ENCODE measurements at places on chromosomes 2 and 18.

DNA sequence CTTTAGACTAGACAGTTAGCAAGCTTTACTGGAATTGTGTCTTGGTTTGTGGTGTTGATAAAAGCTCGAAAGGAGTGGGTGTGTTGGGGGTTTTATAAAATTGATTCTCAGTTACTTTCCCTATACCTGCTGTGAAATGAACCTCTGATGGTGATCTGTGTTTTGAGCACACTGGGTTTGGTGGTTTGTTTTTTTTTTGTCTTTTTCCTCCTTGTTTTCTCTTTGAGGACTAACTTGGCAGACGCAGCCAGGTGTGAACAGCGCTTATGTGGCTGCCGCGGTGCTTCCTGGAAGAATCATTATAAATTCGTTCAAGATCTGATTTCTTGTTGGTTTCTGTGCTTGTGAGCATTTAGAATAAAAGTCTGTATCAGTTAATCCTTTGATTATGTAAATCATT lies 28.5 kb downstream of the GRHL1 start:
- DNase-seq, result no peak

GRCh38 chr2:226644399-226644865 lies 155.2 kb downstream of the IRS1 start:
- no peak for DNase-seq

DNA sequence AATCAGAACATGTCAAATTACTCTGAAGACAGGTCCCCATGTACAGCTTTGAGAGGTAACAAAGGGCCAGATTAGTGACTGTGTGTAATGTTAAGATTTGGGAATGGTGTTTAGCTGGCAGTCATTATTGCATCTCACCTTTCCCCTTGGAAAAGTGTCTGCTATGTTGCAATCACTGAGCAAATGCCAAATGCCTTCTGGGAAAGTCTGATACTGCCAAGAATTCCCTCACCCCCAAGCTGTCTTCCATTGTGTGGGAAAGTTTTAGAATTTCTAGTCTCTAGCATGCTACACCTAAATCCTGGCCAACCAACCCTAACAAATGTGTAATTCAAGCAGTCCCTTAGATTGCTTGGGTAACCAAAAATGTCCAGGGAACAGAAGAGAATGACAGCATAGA lies 13.6 kb upstream of the PELI1 start:
- DNase-seq, result no peak

- no peak for DNase-seq
Measured at GRCh38 chr2:226208726-226209125, 590.9 kb downstream of the IRS1 start.

DNA sequence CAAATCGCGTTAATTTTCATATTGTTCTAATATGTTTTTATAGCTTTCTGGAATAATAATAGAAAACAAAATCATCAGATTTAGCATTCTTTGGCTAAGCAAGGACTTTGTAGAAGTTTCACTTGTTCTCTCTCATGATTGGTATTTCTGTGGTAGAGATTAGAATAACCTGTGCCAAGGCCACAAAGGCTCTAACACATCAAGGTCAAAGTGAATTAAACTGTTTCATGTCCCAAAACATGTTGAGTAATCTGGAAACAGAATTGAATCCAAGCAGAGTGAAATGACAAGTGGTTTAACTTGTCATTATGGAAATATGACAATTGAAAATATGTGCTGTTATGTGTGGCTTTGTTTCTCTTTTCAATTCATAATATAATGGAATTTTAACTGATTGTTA lies 617.4 kb downstream of the CCDC85A start:
- DNase-seq, result no peak

GRCh38 chr2:134362152-134362668 lies 108.3 kb downstream of the MGAT5 start:
- no peak for DNase-seq

DNA sequence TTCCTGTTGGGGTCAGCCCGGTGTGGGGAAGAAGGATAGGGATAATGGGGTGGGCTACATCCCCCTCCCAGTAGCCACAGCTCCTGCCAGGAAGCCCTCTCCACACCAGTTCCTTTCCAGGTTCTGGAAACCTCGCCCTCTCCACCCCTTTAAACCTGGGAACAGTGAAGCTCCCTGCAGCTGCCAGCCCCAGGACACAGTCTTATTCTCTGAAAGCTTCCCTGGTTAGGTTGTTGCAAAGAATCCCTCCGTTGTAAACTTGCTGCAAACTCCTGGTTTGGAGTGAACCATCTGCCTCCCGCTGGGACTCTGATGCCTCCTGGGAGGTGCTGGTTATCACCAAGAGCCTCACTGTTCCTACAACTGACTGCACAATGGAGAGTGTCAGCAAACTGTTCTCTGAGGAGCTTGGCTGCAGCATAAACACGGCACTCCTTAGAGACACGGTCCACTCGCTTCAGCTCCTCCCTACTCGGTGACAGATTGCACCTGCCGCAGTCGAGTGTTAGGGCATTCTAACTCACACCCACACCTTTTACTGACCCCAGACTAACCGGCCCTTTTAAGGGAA lies 261.8 kb upstream of the RAB6C start:
- DNase-seq, result no peak

DNA sequence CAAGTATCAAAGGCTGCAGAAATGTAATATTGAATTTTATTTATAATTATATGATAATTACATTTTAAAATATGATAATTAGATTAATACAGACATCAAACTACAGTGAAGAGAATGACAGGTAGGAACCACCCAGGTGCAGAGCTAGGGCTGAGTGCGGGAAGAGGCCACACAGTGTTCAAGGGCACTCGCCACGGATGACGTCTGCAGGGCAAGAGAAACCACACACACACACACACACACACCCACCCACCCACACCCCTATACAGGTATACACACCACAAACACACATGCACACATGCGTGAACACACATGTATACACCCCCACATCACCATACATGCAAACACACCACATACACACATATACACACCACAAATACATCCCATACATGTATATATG lies 41.2 kb downstream of the MBP start:
- DNase-seq, result no peak

- DNase-seq, result no peak
Measured at GRCh38 chr18:59802031-59802430, 97.8 kb upstream of the PMAIP1 start.

GRCh38 chr2:149099298-149099697 lies 60.8 kb downstream of the LYPD6B start:
- no peak for DNase-seq

DNA sequence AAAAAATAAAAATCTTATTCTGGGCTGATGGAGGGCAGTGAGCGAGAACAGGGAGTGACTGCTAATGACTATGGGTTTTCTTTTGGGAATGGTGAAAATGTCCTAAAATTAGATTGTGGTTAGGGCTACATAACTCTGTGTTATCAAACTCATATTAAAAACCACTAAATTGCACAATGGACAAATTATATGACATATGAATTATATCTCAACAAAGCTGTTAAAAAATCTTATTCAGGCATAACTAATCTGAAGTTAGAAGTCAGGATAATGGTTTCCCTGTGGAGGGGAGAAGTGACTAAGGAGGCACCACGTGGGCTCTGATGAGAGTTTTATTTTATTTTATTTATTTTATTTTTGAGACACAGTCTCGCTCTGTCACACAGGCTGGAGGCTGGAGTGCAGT lies 32.1 kb upstream of the DPP4 start:
- DNase-seq, result no peak

DNA sequence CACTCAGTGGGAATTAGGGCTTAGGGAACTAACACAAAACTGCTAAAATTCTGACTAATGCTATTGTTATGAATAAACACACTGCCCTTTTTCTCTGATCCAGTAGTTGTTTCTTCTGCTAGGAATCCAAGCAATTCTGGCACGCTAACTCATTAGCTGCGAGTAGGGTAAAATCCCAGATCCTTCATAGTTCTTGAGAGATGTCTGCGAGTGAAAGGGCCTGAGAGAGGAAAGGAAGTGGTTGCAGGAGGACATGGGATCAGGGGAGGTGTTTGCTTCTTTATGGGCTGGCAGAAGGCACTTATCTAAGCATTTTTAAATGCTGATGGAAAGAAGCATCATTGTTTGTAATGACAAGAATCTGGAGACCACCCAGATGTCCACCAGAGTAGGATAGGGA lies 9.4 kb downstream of the MAP3K19 start:
- no peak for DNase-seq

All from HS-5 (cell line).